ENCODE measurements at places on chromosomes 11 and 22. TPM values are rescaled to one million over a fixed set of nuclear protein-coding genes. Genes with fewer than 3 reads are reported as not detected.

- DNase-seq = no peak
Measured at GRCh38 chr11:72778535-72779494, 15.0 kb downstream of the STARD10 start.

- no peak for DNase-seq
Measured at GRCh38 chr11:35143297-35144135, 4.5 kb downstream of the CD44 start.

Gene OR56A3
- total RNA-seq = not detected

DNA sequence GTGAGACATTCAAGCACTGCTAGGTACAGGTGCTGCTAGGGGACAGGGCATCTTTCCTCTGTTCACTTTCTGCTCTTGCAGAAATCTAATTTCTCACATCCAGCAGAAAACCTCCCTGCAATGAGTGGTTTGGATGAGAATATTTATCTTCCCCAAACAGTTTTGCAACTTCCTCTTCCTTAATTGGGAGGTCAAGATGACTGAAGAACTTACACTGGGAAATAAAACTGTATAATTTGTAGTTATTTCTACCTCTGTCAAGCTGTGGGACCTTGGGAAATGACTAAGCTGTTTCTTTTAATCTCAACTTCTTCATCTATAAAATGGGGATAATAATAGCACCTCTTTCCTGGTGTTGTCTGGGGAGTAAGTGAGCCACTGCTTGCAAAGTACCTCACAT, 69.8 kb downstream of the PRR5L start:
- DNase-seq = no peak

GRCh38 chr11:28132548-28132947, 24.4 kb downstream of the METTL15 start:
- no peak for DNase-seq

Gene PRAME
- total RNA-seq = 0.15 TPM

Gene ASRGL1
- total RNA-seq = 41.4 TPM

GRCh38 chr11:18632841-18633240, 1.3 kb downstream of the SPTY2D1 start:
- no peak for DNase-seq

- no peak for DNase-seq
Measured at GRCh38 chr11:115765803-115766239, 261.6 kb upstream of the CADM1 start.

DNA sequence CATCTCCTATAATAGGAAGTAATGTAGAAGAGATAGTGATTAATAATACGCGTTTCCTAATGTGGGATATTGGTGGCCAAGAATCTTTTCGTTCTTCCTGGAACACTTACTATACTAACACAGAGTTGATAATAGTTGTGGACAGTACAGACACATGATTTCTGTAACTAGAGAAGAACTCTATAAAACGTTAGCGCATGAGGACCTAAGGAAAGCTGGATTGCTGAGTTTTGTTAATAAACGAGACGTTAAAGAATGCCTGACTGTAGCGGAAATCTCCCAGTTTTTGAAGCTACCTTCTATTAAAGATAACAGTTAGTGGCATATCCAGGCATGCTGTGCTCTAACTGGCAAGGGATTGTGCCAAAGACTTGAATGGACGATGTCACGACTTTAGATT, 83.3 kb downstream of the GGT1 start:
- no peak for DNase-seq

- DNase-seq = no peak
Measured at GRCh38 chr11:107787733-107788132, 70.9 kb downstream of the SLC35F2 start.

Gene VPREB1
- not detected for total RNA-seq
